ENCODE measurements at places on chromosomes 13 and 19.

DNA sequence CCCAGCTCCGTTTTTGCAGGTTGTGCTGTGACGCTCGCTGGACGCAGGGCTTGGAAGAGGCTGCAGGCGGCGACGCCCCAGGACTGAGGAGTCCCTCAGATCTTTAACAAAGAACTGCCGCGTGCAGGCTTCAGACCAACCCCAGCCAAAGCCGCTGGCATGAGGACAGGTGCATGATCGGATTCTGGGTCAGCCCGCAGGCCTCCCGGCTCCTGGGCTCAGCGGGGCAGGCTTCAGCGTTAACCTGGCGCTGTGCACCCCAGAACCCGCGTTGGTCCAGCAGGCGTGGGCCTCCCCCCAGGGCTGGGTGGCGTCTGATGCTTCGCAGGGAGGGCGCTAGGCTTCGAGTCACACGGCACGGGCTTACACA is 920 bp upstream of the TIMM13 start:
- no peak for DNase-seq

- DNase-seq: no peak
Observed at GRCh38 chr13:21898459-21898858, 227.6 kb downstream of the FGF9 start.

GRCh38 chr19:39553082-39553652 is 13.2 kb upstream of the EID2 start:
- no peak for DNase-seq

GRCh38 chr13:27172495-27172842 is 858 bp upstream of the USP12 start:
- DNase-seq: no peak

Measured in stimulated activated CD4-positive, alpha-beta T cell treated with anti-CD3 and anti-CD28 coated beads, Interleukin-12 subunit alpha, Interleukin-12 subunit beta, amount 100 ng/mL, for 4 hours (primary cell).